ENCODE measurements at places on chromosomes 1 and 21.

DNA sequence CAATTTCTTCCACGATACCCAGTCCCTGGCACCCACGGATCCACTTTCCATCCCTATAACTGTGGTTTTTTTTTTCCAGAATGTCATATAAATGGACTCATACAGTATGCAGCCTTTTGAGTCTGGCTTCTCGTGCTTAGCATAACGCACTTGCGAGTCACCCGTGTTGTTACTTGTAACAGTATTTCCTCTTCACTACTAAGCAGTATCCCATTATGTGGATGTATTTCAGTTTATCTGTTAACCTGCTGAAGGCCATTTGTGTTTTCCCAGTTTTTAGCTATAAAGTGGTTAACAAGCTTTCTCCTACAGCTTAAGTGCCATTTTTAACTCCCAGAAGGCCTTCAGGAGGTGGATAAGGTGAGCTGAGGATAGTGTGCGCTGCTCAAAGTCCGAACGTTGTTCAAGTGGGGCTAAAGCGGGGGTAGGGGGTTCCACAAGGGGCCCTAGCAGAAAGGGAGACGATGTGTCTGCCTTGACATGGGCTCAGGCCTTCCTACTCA is 829 bp downstream of the ADAR start:
- DNase-seq: no peak

DNA sequence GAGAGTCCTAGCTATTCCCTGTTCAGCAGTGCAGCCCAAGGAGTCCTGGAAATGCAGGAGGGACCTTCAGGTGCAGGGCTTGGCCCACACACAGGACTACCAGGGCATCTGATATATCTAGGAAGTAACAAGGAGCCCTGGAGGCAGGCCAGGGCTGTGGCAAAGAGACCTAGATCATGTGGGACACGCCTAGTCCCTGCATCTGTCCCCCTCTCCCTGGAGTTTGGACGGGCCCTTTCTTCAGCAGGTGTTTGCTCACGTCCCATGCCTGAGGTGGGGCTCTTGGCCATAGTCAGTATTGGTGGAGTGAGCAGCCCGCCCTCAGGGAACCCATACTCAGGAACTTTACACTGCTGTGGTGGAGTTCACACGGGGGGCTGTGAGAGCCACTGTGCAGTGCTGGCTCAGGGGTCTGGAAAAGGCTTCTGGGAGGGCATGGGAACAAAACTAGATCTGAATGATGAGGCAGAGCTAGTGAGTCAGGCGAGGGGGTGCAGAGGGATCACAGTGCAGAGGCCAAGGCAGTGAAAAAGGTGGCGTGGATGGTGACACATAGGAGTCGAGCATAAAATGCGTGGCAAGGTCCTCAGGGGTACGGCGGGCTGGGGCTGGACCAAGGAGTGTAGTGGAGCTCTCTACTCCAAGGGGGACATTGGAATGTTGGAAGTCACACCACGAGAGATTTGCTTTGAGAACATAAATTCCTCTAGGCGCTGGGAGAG is 25.6 kb downstream of the TMEM53 start:
- DNase-seq: no peak

GRCh38 chr1:197620714-197621163 is 154.5 kb downstream of the DENND1B start:
- no peak for DNase-seq

- no peak for DNase-seq
Measured at GRCh38 chr1:228162286-228163006, 3.2 kb upstream of the IBA57 start.

DNA sequence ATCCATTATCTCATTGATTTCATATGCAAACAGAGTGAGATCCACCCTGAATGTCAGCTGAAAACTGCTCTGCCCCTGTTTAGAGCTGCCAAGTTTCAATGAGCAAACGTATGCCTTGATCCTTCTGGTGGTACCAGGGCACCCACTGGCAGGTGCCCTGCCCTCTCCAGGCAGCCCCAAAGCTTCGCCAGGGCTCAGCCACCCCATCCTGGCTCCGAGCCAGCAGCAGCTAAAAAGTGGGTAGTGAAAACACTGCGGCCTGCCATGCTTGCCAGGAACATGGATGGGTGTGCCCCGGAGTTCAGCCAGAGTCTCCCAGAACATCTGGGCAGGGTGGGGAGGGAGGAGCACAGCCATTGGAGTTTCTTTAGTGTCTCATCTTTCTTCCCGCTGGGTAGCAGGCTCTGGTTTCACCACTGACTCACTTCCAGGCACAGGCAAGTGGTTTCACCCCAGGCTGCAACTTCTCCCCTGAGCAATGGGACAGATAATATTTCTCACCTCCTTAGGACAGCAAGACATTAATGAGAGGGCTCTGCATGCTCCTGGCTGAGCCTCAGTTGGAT is 8.1 kb upstream of the LMX1A start:
- DNase-seq: no peak

DNA sequence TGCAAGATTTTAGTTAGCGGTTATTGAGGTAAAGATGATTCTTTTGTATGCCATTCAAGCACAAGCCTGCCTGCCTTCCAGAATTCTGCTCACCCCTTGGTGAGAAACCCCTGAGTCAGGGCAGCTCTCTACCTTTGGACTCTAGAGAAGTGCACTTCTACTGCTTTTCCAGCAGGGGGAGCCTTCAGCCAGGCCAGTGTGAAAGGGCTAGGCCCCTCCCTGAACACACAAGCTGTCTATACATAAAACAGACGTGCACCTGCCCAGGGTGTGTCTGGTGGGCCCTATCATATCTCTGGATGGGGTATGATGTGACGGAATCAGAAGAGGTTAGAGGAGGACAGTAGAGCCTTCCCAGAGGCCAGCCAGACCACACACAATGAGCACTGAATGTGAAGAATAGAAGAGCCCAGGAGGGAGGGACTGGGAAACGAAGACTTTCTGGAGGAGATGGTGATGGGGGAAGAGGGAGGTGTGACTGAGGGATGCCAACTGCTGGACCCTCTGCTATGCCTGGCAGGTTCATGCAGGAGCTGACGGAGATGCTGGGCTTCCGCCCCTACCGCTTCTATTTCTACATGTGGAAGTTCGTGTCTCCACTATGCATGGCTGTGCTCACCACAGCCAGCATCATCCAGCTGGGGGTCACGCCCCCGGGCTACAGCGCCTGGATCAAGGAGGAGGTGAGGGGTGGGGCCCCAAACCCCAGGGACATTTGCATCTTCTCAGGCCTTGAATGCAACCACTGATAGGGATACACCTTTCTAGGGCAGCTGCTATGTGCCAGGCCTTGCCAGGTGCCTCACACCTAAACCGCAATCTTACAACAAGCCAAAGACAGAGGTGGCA is 13.0 kb upstream of the KCNC4 start:
- DNase-seq: peak; percentile 81

DNA sequence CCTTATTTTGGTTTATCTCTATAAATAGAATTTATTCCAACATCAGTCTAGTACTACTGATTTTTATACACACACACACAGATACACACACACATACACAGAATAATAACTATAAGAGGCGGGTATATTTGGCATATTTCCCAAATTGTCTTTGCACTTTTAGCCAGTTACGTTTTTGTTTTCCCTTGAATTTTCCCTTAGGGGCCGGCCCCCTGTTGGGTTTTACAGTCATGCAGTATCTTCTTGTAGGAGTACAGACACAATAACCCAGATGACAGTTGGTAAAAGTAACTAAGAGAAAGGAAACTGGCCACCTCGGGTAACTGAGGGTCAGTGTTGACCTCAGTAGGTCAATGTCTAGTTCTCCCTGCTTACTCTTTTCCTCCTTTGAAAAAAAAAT is 50.9 kb downstream of the DISP1 start:
- DNase-seq: no peak

DNA sequence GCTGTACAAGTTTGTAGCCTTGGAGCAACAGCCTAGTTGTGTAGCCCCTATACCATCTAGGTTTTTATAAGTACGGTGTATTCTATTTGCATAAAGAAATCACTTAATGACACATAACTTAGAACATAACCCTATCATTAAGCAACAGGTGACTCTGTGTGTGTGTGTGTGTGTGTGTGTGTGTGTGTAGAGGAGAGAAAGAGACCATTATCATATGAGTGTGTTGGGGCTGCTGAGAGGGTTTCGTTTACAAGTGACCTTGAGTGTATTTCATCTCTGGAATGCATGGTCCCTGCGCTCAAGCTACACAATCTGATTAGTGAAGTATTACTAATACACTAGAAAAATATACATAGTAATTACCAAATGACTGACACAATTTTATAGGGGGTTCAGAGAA is 115.1 kb downstream of the RABGAP1L start:
- DNase-seq: no peak

DNA sequence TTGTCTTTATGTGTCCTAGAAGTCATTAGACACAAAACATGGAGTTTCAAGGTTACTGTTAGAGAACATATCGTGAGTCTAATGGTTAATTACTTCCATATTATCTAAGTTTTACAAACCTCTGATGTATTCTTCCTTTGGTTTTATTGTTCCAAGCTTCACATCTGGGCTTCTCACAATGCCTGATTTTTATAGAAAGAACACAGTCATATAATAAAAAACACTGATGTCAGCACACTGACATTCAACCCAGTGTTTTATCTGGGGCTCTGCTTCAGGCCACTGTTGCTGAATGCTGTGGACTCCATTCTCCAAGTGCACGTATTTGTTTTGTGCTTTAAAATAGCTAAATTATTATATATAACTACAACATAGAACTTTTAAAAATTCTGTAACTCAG is 232.9 kb downstream of the SMYD3 start:
- DNase-seq: no peak

All from activated effector memory CD4-positive, alpha-beta T cell treated with anti-CD3 and anti-CD28 coated beads, Interleukin-2, amount 50 U/mL, for 16 hours (primary cell).